ENCODE measurements at places on chromosomes 16 and 17.

GRCh38 chr17:59790910-59791309 lies 83.5 kb downstream of the VMP1 start:
- no peak for DNase-seq
- H3K4me1 ChIP-seq: peaks cover 9% of the 10 kb centered on the region
- peak overlapping the region; percentile 47 for H3K27ac ChIP-seq

GRCh38 chr17:48241131-48241591 lies 133.6 kb downstream of the SNX11 start:
- H3K27ac ChIP-seq: peak overlapping the region; percentile 72
- peak overlapping the region; percentile 8 for H3K4me3 ChIP-seq
- no peaks in the 10 kb centered on the region for H3K27me3 ChIP-seq
- peak; percentile 79 for DNase-seq
- peaks cover 4% of the 10 kb centered on the region for H3K36me3 ChIP-seq
- H3K4me1 ChIP-seq: peaks cover 84% of the 10 kb centered on the region

DNA sequence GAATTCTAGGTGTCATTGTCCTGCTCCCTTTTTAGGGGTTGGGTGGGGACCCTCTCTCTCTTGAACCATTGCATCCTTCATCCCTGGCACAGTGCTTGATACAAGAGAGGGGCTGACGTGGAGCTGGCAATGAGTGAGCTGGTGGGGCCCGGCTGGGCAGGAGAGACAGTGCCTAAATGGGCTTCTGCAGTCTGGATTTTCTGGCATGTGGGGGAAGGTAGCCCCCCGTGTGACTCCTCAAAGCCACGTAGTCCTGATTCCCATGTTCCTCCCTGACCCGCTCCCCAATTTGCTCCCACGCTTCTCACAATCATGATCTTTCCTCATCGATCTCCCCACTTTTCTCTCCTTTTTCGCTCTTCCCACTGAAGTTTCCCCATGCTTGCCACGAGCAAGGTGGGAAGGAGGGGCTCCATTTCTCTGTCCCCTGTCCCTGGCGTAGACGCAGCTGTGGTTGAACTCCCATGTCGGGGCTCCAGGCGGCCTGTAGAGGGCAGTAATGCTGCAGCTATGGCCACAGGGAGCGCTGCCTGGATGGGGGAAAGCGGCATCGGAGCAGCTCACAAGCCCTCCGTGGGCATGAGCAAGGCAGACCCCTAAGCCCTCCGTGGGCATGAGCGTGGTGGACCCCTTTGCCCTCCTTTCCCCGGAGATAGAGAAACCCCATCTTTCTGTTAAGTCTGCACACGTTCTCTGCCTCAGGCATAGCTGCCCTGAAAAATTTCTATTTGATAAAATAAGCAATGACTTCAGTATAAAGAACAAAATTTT lies 47.5 kb downstream of the HAPSTR1 start:
- peak overlapping the region; percentile 0 for H3K27ac ChIP-seq
- no peak overlapping the region for H3K4me3 ChIP-seq
- peaks cover 16% of the 10 kb centered on the region for H3K27me3 ChIP-seq
- peaks cover 24% of the 10 kb centered on the region for H3K36me3 ChIP-seq

GRCh38 chr16:63287401-63287800 lies 1251.2 kb upstream of the CDH8 start:
- H3K4me1 ChIP-seq: no peaks in the 10 kb centered on the region
- no peak overlapping the region for H3K27ac ChIP-seq
- H3K4me3 ChIP-seq: no peak overlapping the region
- H3K27me3 ChIP-seq: no peaks in the 10 kb centered on the region

DNA sequence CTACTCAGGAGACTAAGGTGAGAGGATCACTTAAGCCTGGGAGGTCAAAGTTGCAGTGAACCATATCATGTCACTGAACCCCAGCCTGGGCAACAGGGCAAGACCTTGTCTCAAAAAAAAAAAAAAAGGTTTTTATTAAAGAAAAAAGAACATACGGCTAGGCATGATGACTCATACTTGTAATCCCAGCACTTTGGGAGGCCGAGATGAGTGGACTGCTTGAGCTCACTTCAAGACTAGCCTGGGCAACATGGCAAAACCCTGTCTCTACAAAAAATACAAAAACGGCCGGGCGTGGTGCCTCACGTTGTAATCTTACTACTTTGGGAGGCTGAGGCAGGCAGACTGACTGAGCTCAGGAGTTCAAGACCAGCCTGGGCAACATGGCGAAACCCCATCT lies 38.4 kb downstream of the RANBP10 start:
- H3K27ac ChIP-seq: no peak overlapping the region
- DNase-seq: no peak
- H3K27me3 ChIP-seq: no peaks in the 10 kb centered on the region
- H3K4me1 ChIP-seq: no peaks in the 10 kb centered on the region
- no peak overlapping the region for H3K4me3 ChIP-seq

GRCh38 chr16:89709166-89709565 lies 7.7 kb upstream of the SPATA2L start:
- H3K36me3 ChIP-seq: peaks cover 62% of the 10 kb centered on the region
- no peak for DNase-seq
- H3K27me3 ChIP-seq: no peaks in the 10 kb centered on the region
- H3K4me1 ChIP-seq: no peaks in the 10 kb centered on the region

DNA sequence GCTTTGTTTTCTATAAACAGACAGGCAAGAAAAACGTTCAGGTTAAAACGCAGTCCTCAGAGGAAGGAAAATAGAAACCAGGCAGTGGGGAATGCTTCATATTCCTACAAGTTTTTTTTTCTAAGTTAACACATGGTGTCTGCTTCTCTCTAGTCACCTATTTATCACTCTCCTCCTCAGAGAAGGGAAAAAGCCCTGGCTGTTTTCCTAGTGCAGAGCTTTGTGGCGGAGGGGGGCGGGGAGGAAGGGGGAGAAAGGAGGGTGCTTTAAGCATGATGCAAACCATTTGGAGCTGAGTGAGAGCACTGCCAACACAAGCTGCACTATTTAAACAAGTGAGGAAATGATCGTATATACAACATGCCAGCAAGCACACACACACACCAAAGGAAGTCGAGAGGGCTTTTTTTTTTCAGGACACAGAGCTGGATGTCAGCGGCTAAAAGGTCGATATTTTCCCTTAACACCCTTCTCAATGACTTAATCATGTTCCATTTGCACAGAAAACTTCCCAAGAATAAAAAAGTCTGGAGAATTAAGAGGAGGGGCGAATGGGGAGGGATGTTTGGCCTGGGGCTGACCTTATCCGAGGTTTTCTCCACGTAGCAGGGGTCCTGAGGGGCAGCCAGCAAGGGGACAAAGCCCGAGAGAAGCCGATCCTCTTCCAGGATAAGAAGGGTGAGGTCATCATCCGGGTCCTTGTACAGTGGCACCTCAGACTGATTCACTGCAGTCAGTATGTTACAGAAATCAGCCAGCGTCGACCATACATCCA lies 117.4 kb downstream of the HIC1 start:
- H3K4me3 ChIP-seq: no peak overlapping the region
- peaks cover 3% of the 10 kb centered on the region for H3K36me3 ChIP-seq
- DNase-seq: no peak
- no peaks in the 10 kb centered on the region for H3K27me3 ChIP-seq
- H3K4me1 ChIP-seq: no peaks in the 10 kb centered on the region
- H3K27ac ChIP-seq: no peak overlapping the region

GRCh38 chr17:6079155-6079888 lies 9.1 kb downstream of the WSCD1 start:
- H3K27me3 ChIP-seq: peaks cover 65% of the 10 kb centered on the region
- no peaks in the 10 kb centered on the region for H3K4me1 ChIP-seq
- no peak overlapping the region for H3K27ac ChIP-seq
- no peak overlapping the region for H3K4me3 ChIP-seq

DNA sequence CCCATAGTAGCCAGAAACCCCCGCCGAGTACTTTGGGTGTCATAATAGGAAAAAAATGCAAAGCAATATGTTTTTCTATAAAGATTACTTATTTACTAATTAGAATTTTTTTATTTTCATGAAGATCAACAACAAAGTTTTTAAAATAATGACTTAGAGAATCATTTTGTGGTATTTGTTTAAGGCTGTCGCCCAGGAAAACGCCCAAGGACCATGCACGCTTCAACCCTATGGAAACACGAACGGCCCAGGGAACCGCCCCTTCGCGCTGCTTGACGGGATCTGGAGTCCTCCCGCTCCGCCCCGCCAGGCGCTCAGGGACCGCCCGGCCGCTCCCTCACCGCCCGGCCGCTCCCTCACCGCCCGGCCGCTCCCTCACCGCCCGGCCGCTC lies 408 bp upstream of the KPNA2 start:
- no peaks in the 10 kb centered on the region for H3K27me3 ChIP-seq
- H3K4me1 ChIP-seq: peaks cover 13% of the 10 kb centered on the region
- DNase-seq: peak; percentile 94
- H3K36me3 ChIP-seq: peaks cover 48% of the 10 kb centered on the region

DNA sequence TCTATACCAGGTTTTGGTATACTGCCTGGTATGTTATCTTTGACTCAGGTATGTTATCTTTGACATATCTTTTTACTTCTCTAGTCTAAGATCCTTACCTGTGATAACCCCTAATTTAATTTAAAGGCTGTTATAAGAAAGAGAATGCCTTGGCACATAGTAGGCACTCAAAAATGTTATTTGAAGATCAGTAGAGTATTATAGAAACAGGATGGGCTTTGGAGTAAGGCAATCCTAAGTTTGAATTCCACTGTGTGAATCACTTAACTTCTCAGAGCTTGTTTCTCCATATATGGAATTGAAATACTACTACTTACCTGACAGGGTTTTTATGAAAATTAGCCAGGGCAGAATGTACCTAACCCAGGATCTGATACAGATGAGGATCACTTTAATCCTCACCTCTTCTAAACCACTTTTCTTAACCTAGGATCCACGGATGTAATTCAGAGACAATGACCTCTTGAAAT lies 1.2 kb downstream of the BRIP1 start:
- DNase-seq: no peak
- H3K36me3 ChIP-seq: peaks cover 21% of the 10 kb centered on the region
- peaks cover 9% of the 10 kb centered on the region for H3K4me1 ChIP-seq
- no peaks in the 10 kb centered on the region for H3K27me3 ChIP-seq
- H3K4me3 ChIP-seq: peak overlapping the region; percentile 83
- H3K27ac ChIP-seq: peak overlapping the region; percentile 88

DNA sequence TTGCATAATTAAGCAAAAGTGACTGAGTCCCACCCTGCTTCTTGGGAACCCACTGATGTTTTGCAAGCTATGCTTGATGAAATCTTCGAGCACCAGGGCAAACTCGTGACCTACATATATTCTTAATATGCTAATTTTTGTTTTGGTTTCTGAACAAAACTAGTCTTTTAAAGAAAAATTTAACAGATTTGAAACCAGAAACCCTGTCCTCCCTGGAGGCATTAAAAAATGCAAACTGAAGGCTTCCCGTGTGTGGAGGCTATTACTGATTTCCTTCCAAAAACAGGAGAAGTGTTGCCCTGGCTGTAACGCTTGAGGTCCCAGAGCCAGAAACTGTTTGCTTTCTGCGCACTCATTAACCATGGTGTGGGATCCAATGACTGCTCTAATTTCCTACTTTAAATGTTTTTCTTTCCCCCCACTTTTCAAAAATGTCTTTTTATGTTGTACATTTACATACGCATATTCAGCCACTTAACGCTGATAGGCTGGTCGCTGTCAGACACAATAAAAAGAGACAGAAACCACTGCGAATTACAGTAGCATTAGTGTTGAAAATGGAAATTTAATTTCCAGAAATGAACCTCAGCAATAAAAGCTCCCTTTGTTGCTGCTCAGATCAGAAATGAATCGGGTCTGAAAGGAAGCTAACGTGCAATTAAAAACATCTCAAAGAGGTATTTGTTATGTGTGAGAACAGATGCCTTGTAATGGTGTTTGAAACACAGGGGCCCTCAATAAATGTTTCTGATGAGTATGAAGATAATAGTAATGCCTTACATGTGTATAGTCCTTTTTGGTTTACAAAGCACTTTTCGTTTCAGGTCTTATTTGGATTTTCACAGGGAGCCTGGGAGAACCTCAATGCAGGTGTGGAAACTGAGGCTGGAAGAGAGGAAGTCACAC lies 39.9 kb upstream of the IRX6 start:
- no peaks in the 10 kb centered on the region for H3K27me3 ChIP-seq
- H3K4me3 ChIP-seq: no peak overlapping the region
- H3K36me3 ChIP-seq: no peaks in the 10 kb centered on the region
- no peaks in the 10 kb centered on the region for H3K4me1 ChIP-seq
- no peak overlapping the region for H3K27ac ChIP-seq
- no peak for DNase-seq

DNA sequence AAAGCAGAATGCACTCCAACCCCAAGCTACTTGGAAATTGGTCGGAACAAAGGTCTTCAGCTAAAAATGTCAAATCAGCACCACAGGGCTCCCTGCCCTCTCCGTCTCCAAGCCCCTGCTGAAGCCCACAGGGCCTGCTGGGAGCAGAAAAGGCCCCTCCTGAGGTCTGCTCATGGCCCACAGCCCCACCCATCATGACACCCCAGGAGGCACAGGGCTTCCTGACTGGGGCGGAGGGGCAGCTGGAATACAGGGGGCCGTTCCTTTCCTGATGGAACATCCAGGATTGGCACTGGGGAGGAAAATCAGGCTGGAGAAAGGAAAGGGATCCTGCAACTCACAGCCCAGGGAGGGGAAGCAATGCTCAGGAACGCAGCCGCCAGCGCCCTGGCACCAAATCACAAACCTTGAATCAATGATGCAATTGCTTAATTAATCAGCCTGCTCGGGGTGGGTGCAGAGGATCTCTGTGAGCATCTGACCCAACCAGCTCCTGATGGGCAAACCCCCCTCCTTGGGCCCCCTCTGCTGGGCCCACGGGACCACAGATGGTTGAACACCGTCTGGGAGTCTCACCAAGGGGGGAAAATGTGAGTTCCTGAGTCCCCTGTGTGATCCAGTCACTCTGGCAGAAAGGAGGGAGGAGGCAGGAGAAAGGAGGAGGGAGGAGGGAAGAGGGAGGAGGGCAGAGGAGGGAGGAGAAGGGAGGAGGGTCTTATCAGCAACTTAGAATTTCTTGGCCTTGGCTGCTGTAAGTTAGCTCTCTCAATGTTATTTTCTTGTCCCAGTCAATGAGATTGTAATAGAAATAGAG lies 155.5 kb downstream of the ZNF423 start:
- peaks cover 99% of the 10 kb centered on the region for H3K27me3 ChIP-seq
- H3K4me1 ChIP-seq: no peaks in the 10 kb centered on the region
- no peaks in the 10 kb centered on the region for H3K36me3 ChIP-seq
- H3K27ac ChIP-seq: no peak overlapping the region
- no peak overlapping the region for H3K4me3 ChIP-seq

DNA sequence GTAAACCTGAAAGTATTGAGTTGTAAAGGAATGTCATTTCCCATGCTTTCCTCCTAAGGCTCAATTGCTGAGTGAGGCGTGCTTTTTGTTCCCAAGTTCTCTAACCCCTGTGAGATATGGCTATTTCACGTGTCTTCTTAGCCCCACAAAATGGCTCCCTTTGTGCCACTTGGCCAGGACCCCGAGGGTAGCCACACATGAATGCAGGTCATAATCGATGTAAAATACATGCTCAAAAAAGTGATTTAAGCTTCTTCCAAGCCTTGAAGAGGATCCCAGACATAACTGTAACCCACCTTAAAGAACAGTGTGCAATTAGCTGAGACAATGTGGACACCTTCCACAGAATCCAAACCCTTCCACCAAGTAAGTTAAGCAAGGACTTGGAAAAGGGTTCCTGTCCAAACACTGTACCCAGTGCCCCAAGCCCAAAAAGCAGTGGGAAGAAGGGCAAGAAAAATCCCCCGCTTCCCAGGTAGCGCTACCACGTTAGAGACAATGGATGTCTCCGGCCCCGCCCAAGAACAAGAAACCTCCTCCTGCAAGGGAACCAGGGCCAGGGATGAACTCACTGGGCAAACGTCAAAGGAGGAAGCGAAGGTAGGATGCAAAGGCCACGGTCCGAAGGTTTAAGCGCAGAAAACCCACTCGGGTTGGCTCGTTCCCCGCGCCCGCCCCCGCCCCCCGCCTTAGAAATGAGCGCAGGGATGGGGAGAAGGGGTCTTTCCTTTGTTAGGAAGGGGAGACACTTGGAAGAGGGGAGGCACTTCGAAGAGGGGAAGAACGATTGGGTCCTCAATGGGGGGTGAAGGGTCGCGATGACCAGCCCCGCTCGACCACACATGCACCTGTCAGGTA lies 1.2 kb downstream of the JPT1 start:
- peaks cover 38% of the 10 kb centered on the region for H3K4me1 ChIP-seq
- no peaks in the 10 kb centered on the region for H3K27me3 ChIP-seq
- peak overlapping the region; percentile 99 for H3K27ac ChIP-seq
- H3K36me3 ChIP-seq: peaks cover 86% of the 10 kb centered on the region
- peak; percentile 47 for DNase-seq
